ENCODE measurements at places on chromosomes 2 and 18.

DNA sequence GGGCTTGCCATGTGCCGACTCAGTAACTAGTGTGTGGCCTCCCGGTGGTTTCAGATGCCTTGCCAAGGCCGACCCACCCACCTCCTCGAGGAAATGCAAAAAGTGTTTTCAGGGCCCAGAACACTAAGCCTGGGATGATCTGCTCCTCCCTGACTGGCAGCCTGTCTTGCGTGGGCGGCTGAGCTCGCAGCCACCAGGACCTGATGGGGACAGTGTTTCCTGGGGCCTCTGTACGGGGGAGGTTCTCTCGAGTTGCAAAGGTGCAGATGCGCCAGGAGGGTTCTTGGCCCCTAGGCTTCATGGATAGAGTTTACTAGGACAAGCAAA is 85.2 kb downstream of the GLI2 start:
- no peak for DNase-seq

- DNase-seq, result no peak
Measured at GRCh38 chr2:19744456-19745199, 157.2 kb downstream of the TTC32 start.

DNA sequence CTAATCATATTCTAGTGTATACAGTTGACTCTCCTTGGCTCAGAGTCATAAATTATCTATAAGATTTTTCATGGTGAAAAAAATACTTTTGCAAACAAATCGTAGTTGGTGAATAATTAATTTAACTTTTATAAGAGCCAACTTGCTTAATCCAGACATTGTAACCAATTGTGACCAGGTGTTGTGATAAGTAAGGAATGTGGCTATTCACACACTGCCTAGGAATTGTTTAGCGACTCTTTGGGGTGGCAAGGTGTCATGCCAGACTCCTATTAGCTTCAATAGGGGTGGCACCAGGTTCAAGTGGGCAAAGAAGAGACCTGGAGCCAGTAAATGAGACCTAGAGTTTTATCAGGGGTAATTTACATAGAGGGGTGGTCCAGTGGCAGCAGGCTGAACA is 344.7 kb upstream of the PKDCC start:
- no peak for DNase-seq

DNA sequence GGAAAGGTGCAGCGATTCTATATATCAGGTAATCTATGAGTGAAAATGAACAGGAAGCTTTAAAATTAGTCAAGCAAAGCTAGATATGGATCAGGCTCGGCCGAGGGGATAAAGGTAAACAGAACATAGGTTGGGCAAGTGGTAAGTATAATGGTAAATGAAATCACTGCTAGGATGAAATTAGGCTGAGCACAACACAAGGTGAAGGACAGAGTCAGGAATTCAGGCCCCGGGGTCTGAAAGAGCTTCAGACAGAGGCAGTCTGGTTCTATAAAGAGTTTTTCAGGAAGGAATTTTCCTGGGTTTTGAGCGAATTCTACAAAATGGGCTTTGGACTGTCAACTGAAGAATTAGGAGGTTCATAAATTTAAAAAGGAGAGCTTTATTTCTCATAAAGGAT is 513.2 kb upstream of the CDH2 start:
- no peak for DNase-seq

DNA sequence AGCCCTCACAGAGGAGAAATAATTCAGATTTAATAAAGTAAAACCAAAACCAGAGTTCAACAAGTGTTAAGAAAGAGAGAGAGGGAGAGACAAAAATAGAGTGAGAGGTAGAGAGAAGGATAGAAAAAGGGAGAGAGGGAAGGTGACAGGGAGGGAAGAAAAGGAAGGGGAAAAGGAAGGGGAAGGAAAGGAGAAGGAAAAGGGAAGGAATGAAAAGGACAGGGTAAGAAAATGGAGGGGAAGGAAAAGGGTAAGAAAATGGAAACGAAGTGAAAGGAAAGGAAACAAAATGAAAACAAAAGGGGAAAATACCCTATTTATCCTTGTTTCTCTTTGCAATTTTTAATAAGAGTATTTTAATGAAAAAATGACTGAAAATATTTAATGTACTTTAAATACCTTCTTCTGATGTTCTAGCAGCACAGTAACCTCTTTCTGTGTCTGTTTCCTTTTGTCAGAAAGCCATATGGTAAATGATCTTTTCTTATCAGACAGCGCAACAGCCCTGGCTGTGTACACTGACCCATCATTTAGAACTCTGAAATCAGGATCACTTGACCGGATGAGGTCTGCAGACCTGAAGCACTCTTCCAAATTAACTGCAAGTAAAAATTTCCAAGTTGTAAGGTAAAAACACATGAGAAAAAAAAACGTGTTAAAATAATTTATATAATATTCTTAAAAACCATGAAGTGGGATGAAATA is 11.8 kb downstream of the DSC3 start:
- DNase-seq, result no peak

- DNase-seq, result no peak
Measured at GRCh38 chr2:242063850-242064249, 194.3 kb downstream of the RTP5 start.

GRCh38 chr2:101356521-101356920 is 30.8 kb downstream of the CREG2 start:
- no peak for DNase-seq

GRCh38 chr18:49743117-49743567 is 70.2 kb downstream of the ACAA2 start:
- no peak for DNase-seq
